Common myeloid progenitor, CD34-positive (primary cell): ENCODE measurements at places on chromosomes 5 and 9.

DNA sequence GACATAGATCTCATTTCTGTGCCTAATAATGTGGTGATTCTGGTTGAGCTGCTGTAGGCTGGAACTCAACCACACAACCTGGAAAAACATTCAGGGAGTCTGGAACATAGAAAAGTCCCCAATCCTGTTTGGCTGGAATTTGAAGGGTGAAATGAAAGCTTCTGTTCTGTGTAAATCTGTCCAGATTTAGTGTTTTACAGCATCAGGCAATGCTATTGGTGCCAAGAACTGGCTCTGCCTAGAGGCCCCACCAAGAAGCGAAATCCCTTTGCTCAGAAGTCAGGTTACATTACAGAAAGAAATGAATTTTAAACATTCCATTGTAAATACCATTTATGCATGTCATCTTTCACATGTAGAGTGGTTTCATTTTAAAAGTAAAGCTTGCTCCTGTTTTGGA lies 56.3 kb downstream of the TMEM174 start:
- DNase-seq, result no peak

GRCh38 chr5:76606701-76607100 lies 16.5 kb downstream of the F2RL2 start:
- no peak for DNase-seq

GRCh38 chr9:73260506-73260905 lies 108.8 kb downstream of the ANXA1 start:
- DNase-seq, result no peak

- DNase-seq, result no peak
Measured at GRCh38 chr5:59746241-59746765, 147.2 kb downstream of the PDE4D start.

- DNase-seq, result no peak
Measured at GRCh38 chr9:73234008-73234360, 82.3 kb downstream of the ANXA1 start.

GRCh38 chr5:174410716-174411478 lies 313.5 kb upstream of the MSX2 start:
- DNase-seq, result no peak

DNA sequence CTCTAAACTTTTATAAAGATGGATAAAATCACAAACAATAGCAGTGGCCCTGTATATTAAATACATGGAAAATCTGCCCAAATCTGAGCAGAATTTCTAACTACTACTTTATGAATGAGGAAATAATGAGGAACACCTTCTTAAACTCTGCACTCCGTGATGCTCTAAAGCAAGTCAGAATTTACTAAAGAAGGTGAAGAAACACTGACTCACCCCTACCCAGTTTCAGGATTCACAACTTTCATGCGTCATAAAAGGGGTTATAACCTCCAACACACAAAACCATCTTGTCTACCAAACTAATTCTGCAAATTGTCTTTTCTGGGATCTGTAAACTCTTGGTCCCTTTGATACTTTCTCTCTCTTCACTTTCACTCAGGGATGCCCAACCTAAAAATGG lies 561.1 kb upstream of the ACO1 start:
- no peak for DNase-seq

DNA sequence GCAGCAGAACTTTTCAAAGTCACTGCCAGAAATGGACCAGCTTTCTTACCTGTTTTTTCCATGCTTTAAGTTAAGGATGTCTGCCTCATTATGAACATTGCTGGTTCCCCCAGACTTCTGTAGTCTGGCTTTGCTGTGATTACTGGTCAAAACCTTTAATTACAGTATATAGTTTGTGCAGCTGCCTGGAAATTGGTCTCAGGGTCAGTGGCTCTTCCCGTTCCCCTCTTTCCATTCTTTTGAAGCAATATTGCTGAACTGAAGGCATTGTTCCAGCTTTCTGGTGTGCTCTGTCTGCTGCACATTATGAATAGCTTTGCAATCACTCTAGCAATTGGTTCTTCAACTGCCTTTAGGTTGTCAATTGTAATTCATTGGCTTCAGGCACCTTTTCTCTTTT lies 206.5 kb downstream of the ARL15 start:
- DNase-seq, result no peak

GRCh38 chr9:108283696-108284095 lies 572.1 kb downstream of the ACTL7B start:
- DNase-seq, result no peak

DNA sequence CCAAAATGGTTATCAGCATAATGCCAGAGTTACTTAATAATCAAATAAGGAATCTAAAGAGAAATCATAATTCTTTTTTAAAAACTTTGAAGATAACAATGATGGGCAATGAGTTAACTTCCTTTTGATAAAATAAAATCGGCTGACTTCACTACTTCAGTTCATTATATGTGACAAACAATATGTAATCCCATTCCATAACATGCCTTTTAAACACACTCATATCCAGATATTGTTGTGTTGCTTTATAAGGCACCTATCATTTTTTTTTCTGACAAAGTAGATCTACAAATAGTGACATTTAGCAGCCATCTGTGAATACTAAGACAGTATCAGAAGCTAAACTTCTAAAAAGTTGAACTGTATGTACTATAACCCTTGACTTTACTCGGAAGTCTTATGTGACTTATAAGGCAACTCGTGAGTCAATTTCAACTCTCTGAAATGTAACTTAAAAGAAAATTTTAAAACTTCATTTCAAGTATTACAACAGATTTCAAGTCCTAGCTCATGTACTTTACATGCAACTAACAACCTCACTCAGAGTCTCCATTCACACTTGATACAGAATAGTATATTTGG lies 7.5 kb downstream of the ADAMTS6 start:
- no peak for DNase-seq

GRCh38 chr5:179791881-179792611 lies 1.7 kb upstream of the LTC4S start:
- no peak for DNase-seq

DNA sequence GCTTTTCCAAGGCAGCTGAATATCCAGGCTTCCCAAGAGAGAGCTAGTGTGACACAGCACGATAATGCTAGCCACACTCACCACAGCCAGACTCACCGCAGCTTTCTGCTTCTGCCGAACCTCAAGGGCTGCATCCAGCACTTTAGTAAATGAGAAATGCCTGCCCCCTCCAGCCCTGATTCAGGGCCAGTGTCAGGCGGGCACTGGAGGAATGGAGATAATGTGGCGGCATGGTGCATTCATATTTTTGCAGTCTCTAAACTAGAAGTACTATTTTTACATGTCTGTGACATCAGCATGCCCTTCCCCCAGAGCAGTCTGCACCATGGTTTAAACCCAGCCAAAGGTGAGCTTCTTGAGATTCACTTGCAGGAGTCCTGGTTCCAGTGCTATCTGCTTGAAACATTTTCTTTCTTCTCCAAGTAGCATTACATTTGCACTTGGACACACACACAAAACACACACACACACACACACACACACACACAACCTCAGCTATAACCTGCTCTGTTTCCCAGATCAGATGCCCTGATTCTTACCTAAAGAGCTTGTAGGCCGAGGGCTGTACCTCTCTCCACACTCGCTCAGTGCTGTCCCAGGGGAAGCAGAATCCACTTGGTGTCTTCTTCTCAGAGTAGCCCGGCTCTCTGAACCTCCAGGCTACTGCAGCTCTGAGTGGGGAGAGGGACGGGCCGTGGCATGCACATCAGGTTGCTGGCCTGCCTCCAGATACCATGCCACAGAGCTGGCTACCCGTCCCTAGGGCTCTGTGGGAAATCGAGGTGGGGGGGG lies at the start of gene FGF1:
FGF1 (minus strand) TSS at position 673 of the 792 bp plus-strand sequence. CDS start 71,963 bp downstream, outside the sequence.
- no peak for DNase-seq

DNA sequence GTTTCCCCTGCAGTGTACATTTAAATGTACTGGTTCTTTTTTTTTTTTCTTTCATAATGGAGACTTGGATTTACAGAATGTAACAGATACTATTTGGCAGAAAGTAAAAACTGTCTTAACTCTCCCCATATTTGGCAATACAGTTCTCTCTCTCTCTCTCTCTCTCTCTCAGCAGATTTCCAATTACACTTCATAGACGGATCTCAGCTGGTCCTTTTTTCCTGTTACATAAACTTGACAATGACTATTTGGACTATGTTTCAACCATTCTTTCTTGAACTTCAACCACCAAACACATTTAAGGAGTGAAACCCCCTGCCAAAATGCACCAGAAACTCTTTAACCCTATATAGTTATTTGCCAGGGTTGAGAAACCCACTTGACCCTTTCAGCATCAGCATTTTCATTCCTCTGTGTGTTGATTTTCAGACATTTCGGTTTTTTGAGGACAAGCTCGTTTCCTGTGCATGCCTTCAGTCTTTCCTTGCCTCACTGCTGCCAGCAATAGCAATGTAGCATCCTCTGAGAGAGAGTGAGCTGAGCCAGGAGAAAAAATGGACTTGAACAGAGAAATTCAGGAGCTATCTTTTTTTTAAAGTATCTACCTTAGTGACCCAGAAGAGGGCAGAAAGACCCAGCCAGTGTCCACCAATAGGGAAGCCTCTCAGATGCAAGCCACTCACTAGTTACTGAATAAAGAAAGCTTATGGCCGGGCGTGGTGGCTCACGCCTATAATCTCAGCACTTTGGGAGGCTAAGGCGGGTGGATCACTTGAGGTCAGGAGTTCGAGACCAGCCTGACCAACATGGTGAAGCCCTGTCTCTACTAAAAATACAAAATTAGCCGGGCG lies 26.0 kb upstream of the GNA14 start:
- DNase-seq, result peak; percentile 31

- DNase-seq, result no peak
Measured at GRCh38 chr9:118618084-118618483, 751.2 kb downstream of the BRINP1 start.

DNA sequence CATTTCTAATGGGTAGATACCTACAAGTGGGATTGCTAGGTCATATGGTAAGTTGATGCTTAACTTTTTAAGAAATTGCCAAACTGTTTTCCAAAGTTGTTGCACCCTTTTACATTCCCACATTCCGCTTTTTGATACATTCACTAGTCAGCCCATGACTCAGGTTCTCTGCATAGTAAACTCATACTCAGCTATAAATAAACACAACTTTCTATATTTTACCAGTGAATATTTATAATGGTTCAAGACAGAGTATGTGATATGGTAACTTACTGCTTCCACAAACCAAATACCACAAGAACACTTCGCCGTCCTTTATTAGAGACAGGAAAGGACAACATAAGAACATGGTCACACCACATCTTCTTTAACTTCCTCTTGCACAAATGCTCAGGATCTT lies 54.0 kb downstream of the PLPP1 start:
- no peak for DNase-seq

- DNase-seq, result no peak
Measured at GRCh38 chr5:177404641-177405179, 4.2 kb upstream of the PFN3 start.

DNA sequence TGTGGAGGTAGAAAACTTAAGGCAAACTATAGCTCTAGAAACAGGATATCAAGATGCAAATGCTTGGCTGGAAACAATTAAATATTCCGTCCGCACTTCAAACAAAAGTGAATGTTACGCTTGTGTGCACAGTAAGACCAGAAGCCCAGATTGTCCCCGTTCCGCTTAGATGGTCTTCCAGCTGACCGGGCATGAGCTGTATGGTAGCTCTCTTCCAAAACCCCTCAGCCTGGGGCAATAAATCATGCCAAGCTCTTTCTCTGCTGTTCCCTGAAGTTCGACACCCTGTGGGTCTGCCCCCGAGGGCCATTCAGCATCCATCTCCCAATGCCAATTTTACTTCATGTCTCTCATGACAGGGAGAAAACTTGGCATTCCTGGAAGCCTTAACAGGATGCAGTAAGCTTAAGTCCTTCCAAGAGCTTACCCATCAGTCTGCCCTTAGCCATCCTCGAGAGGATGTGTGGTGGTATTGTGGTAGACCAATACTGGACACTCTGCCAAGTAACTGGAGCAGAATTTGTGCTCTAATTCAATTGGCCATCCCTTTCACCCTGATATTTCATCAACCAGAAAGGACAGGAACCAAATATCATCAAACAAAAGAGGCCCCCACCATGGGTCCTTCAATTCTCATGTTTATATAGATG lies 70.7 kb upstream of the RANBP6 start:
- DNase-seq, result no peak

DNA sequence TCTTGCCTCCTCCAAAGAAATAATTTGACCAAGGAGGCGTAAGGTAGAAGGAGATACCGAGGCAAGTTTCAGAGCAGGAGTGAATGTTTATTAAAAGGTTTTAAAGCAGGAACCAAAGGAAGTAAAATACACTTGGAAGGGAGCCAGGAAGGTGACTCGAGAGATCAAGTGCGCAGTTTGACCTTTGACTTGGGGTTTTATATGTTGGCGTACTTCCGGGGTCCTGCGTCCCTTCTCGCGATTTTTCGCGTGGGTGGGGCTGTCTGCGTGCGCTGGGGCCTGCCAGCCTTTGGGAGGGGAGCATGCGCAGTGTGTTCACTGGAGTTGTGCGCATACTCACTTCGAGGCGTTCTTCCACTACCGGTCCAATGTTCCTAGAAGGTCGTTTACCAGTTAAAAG lies 166.0 kb upstream of the IRX2 start:
- DNase-seq, result no peak

DNA sequence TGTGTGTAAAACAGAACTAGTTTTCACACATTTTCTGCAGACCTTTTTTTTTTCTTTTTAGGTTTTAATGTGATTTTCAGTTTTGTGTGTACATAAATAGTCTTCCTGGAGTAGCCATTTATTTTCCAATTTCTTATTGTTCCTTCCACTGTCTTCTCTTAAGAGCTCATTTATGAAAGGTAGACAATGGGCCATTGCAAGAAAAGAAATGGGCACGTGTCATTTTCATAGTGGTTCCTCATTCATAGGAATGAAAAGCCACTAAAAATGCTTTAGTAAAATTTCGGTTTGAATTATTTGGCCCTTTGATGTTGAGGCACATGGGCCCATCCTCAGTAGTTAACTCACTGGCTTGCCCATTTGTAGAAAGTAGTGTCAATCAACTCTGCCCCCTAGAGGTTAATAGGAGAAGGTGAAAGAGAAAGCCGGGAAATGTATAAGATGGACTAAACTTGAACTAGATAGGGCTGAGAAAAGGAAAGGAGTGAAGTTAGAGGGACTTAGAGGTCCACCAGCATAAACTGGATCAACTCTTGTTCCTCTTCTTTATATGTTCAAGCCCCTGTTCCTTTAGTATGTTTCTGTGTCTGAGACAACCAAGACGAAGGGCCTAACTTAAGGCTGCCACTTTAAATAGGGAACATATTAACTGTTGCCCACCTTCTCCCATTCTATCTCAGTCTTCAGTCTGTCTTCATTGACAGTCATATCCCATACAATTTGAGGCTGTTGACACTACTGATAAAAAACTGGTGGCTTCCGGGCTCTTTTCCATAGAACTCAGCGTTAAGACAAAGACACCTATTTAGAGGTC lies 72.6 kb downstream of the SMARCA2 start:
- peak; percentile 81 for DNase-seq

DNA sequence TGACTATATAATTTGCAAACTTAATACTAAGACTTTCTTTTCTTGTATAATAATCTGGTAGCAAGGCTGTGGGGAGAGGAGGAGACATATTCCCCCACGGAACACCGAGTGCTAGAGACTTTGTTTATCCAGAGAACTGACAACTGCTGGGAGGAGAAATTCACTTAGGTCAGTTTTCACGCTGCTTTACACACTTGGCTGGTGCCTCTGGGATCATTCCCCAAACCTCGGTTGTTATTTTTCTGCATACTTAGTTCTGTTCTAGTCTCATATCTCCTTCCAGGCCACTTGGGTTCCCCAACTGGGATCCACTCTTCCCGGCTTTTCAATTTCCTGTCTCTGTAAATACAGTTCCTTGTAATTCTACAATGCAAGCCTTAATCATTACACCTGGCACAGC lies 238.2 kb upstream of the ADAMTS16 start:
- DNase-seq, result no peak

- DNase-seq, result no peak
Measured at GRCh38 chr5:108303611-108304010, 78.3 kb downstream of the FBXL17 start.
